ENCODE measurements at places on chromosomes 13 and 19.

DNA sequence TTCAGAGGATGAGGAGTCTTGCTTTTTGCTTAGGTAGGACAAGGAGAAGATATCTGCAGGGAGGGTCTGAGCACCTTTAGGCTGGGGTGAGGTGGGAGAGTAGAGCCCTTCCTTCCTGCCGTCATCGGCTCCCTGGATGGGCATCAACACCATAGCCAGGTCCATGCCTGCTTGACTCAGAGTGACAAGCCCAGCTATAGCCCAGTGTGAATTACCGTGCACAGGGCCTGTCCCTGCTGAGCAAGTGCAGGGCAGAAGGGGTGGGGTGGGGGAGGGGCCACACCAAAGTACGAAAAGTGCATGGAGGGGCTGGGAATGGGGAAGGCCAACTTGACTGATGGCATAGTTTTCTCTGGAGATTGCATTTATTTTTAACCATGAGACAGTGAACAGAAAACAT is 30.3 kb upstream of the RNF113B start:
- no peak for DNase-seq

GRCh38 chr19:39307046-39307821 is 11.0 kb downstream of the IFNL1 start:
- peak; percentile 90 for DNase-seq

DNA sequence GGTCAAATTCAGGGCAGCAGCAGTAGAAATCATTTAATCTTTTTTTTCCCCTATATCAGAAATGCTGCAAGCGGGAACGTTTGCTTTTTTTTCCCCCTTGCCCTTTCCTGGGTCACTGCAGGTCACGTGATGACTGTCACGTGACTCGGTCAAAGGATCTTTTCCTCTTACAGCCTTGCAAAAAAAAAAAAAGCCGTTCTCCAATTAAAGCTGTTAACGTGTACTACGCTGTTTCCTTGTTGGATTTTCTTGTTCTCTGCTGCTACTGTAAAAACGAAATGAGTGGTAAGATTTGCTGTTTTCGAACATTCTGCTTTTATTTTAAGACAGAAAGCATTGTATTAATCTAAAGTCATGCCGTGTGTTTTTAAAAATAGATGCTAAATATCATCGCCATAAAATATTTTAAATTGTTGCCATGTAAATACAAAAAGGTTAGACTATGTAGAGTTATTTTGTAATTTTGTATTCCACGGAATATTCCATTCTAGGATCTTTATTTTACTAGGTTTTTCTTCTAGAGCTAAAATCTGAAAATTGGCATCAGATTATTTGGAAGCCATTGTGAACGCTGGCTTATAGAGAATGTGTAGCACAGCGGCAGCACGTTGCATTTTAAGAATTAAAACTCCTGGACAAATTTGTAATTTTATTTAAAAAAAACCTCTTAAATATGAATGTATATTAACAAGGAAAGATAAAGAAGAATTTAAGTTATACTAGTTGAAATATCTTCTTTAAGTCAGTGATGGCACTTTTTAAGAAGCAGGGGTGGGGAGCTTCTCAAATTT is 109.8 kb upstream of the MLNR start:
- DNase-seq: peak; percentile 87

- no peak for DNase-seq
Measured at GRCh38 chr13:77563111-77563510, 27.6 kb downstream of the SCEL start.

GRCh38 chr13:20812890-20813289 is 39.1 kb upstream of the EEF1AKMT1 start:
- peak; percentile 62 for DNase-seq

DNA sequence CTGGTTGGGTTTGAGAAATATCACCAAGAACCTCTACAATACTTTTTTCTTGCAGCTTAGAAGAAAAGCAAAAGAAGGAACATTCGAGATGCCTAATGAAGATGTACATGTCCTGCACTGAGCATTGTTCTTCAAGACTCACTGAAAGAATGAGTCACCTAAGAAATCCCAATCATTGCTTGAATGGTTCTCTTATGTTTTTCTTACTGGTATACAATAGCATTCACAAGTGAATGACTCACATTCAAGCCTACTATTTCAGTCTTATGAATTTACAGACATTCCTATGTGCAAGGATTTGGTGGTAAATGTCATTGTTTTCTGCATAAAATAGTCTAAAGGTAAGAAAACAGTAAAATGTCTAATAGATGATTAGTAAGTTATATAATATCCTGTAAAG is 594.6 kb downstream of the PCDH9 start:
- DNase-seq: no peak

GRCh38 chr13:71634602-71635443 is 232.2 kb downstream of the DACH1 start:
- no peak for DNase-seq

GRCh38 chr13:46893221-46893740 is 3.6 kb downstream of the HTR2A start:
- no peak for DNase-seq

- no peak for DNase-seq
Measured at GRCh38 chr13:109387471-109387870, 398.9 kb downstream of the IRS2 start.

DNA sequence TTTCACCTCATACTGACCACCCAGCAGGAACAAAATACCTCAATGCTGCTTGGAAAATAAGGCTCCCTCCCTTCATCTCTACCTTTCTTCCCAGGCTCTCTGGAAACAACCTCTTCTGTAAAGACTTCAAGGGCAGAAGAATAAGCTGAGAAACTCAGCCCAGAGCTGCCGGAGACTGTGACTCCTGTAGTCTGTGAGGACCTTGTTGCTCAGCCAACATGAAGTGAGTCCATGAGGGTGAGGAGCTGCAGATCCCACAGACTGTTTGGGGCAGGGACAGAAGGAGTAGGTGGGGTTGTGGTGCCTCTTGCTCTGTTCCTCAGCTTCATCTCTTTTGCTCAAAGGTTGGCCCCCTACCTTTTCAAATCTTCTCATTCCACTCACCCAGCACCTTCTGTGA is 7.8 kb downstream of the LILRA5 start:
- no peak for DNase-seq

GRCh38 chr13:77033717-77034302 is 6.9 kb upstream of the FBXL3 start:
- no peak for DNase-seq

DNA sequence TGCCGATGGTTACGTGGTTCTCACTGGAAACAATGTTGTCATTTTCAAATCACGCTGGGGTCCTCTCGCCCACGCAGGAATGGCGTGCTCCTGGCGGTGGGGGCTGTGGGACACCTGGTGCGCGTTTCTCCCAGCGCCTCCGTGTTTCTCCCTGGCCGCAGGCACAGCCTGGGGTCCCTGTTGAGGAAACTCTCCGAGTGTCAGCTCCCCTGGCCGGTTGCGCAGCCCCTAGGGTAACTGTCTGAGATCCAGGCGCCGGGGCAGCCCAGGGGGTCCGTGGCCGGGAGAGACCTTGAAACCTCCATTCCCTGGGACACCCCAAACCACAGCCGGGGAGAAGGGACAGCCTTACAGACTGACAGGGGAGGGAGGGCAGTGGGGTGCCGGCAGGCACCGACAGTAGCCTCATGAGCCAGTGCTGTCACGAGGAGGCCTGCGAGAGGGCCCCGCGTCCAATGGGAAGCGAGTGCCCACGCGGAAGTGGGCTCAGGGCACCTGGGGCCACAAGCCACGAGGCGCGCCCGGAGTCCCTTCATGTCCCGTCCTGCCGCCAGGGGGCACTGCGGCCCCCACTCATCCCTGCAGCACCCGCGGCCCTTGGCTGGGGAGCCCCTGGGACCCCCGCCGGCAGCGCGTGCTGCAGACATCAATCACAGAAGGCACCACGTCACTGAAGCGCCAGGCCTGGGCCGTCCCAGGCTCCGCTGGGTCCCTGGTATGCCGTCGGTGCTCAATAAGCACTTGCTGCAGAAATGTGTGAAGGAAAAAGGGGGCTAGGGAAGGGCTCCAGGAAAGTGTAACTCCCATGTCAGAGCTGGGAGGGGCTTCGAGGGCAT is 9.5 kb downstream of the ADAMTSL5 start:
- peak; percentile 91 for DNase-seq

DNA sequence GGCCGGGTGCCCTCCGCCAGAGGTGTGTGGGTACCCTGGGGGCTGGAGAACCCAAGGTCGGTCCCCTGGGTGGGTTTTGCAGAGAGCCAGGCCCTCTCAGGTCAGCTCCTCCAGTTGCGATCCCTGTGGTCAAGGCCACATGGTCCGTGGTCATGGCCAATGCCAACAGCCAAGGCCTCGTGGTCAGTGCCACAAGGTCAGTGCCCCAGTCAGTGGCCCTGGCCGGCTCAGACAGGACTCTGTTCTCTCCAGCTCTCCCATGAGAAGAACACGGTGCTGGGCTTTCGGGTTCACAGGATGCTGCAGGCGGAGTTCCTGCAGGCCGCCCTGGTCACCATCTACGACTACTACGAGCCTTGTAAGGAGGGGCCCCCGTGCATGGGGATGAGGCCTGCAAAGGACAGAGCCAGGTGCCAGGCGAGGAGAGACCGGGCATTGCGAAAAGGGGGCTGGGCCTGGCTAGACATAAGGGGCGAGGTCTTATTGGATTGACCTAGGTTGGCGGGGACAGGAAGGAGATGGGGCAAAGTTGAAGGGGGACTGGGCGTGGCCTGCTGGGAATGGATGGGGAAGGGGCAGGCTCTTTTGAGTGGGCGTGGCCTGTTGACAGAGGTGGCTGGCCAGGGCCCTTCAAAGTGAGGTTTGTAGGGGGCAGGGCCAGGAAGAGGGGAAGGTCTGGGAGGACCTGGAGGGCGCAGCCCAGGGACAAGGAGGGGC is 15.2 kb upstream of the SHFL start:
- peak; percentile 82 for DNase-seq

DNA sequence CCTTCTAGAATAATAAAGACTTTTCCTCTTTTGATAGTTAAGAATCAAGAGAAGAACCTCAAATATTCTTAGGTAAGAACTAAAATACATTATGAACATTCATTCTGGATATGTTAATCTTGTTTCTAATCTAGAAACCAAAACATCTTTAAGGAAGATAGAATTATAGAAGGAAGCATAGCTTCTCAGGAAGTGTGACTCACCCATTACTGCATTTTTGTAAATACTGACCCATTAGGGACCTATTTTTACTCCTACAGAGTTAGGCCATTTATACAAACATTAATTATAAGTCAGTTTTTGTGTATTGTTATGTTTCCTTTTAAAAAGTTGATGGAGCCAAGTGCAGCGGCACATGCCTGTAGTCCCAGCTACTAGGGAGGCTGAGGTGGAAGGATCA is 147.1 kb downstream of the NUFIP1 start:
- no peak for DNase-seq

GRCh38 chr13:24922387-24922744 is 158.4 kb downstream of the RNF17 start:
- DNase-seq: no peak

- DNase-seq: peak; percentile 84
Measured at GRCh38 chr19:48842789-48843162, 6.5 kb upstream of the HSD17B14 start.

DNA sequence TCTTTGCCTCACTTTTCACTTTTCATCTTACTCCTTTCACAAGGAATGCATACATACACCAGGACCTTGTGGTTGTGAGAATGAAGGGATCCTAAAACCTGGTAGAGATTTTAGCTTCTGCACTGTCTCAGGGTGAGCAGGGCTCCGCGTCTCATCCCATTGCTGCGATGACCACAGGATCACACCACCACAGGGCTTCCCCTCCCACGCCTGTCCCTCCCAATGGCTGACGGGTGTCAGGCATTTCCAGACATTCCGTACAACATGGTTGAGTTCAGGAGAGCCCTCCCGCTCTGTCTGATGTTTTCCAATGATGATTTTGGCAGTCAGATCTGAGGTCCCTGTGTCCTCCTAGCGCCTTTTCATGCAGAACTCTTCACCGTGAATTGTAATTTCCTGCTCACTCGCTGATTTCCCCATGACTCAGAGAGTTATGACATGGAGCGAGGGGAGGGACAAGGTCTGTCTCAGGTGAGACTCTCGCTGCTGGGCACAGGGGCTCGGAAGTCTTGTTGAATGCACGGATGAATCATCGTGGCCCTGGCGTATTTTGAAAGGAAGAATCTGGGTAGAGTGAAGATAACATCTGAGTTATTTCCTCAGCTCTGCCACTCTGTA is 102.8 kb downstream of the TEX29 start:
- DNase-seq: no peak

- DNase-seq: no peak
Measured at GRCh38 chr13:98506728-98507230, 70.1 kb downstream of the STK24 start.

DNA sequence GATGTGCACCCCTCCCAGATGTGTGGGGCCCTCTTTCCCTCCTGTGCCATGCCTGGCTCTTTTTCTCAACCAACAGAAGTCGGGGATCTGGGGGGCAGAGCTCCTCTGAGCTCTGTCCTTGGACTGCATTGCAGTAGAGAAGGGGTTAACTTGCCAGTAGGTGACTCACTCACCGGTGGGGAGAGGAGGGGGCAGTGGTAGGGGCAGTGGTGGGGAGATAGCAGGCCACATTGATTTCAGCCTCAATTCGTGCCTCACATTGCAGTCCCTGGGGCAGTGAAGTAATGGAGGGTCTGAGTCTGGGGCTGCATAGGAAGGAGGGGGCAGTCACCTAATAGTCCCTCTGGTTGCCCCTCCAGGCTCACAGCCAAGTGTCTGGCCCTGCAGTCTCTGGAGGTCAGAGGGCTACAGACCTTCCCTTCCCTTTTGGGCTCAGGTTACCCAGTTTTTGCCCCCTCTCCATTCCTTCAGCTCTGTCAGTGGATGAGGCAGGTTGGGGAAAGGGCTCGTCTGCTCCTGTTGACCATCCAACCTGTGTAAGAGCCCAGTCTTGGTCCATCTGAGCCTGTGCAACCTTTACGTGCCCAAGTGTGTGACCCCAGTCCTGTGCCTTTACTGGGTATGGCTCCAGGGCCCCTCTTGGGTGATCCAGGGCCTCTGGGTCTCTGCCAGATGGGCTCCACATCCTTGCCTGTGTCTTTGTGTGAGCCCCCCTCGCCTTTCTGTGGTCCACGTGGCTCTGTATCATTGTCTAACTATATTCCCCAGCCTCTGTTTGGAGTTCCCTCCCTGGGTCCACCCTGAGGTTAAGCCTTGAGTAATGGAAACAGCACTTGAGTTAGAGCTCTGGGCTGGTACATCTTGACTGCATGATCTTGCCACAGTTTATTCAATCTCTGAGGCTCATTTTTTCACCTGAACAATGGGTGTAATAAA is 13.0 kb downstream of the CIC start:
- DNase-seq: peak; percentile 83

- no peak for DNase-seq
Measured at GRCh38 chr13:26878438-26878837, 117.9 kb upstream of the GPR12 start.
